ENCODE measurements at places on chromosomes 11 and 22.

DNA sequence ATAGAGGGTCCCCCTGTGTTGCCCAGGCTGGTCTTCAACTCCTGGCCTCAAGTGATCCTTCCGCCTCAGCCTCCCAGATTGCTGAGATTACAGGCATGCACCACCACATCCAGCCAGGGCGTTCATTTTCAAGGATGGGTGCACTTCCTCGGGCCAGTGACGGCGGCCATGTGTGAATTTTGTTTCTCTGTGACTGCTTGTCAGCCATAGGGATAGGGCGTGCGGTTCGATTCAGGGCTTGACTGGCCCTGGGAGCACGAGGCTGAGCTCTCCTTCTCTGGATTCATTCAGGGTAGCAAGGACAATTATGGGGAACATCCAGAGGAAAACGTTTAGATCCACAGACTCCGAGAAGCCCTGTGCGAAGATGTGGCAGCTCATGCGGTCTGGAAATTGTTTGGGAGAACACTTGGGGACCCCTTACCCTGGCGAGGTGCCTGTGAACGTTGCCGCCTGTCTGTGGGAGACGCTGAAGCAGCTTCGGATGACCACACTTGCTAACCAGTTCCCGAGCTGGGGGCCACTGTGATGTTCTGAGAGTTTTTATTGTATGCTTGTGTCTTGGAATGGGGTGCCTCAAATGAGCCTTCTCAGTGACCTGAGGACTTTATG, 2.9 kb downstream of the PTDSS2 start:
- DNase-seq, result no peak

GRCh38 chr11:9112075-9112474, 20.7 kb upstream of the SCUBE2 start:
- DNase-seq, result no peak

- DNase-seq, result no peak
These were observed 35.1 kb downstream of the MPPED1 start for GRCh38 chr22:43446916-43447315.

- no peak for DNase-seq
These were observed 111.0 kb upstream of the APOA1 start for GRCh38 chr11:116948391-116948790.

GRCh38 chr11:33234397-33235190, 22.6 kb upstream of the HIPK3 start:
- no peak for DNase-seq

DNA sequence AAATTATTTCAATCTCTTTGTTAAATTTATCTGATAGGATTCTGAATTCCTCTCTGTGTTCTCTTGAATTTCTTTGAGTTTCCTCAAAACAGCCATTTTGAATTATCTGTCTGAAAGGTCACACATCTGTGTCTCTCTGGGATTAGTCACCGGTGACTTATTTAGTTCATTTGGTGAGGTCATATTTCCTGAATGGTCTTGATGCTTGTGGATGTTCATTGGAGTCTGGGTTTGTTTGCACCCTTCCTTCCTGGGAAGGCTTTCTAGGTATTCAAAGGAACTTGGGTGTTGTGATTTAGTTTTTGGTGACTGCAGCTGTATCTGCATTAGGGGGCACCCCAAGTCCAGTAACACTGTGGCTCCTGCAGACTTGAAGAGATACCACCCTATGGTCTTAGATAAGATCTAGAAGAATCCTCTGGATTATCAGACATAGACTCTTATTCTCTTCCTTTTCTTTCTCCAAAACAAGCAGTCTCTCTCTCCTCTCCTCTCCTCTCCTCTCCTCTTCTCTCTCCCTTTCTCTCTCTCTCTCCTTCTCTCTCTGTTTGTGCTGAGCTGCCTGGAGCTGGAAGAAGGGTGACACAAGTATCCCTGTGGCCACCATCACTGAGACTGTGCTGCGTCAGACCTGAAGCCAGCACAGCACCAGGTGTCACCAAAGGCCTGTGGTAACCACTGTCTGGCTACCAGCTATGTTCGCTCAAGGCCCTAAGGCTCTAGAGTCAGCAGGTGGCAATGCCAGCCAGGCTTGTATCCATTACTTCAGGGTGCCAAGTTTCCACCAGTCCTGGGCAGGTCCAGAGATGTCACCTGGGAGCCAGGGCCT, 3.3 kb upstream of the HEPN1 start:
- DNase-seq, result no peak

- DNase-seq, result no peak
These were observed 22.9 kb downstream of the SYTL2 start for GRCh38 chr11:85787809-85788760.

DNA sequence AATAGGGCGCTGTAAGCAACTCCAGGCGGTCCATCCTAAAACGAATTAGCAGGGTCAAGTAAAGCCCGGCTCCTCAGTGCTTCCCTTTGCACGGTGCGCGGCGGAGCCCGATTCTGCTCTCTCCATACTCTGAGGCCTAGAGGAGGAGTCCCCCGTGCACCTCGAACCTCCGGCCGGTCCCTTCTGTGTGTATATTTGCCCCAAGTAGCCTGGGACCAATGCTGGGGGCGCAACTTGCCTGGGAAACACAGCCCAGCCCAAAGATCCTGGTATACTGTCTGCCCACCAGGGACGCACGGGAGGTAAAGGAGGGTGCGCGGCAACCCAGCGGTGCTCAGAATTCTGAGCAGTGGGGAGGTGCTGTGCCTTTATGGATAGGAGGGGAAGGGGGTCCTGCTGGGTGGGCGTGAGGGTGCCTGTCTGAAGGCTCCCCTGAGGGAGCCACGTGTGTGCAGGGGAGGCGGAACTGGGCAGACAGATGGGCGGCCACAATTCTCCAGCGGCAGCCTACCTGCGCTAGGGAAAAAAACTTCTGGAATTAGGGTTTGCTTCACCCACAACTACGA, 4.8 kb upstream of the TBX1 start:
- DNase-seq, result no peak

DNA sequence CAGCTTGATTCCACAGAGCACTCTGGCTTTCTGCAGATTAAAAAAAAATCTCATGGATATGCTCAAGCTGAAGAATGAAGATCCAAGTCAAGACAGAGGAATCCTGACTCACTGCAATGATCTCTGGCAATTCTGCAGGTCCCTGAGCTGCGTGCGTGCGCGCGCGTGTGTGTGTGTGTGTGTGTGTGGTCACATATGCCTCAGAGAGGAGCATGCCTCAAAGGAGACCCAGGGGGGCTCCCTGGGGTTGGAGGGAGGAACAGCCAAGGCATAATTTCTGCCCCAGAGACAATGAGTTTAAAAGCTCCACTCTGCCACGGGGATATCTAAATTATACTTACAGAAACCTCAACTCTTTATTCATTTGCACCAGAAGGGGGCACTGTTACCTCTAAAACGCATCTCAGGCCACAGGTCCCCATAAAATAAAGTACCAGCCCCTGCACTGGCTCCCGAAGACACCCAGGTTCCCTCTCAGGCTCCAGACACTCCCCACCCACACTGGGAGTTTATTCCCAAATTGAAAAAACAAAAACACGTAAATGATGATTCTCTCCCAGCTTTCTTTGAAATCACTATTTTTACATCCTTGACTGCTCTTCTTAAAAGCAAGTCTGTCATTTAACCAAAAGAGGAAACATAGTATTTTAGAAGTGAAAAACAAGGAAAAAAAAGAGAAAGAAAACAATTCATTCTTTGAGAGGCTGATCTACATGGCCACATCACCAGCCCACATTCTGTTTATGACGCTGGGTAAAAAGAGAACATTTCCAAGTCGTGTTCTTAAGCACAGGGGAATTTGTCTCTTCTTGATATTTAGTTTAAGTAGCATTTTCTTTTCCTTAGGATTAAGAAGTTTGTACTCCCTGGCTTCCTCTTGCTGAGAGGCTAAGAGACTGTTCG, 401.0 kb downstream of the LARGE1 start:
- DNase-seq, result no peak

DNA sequence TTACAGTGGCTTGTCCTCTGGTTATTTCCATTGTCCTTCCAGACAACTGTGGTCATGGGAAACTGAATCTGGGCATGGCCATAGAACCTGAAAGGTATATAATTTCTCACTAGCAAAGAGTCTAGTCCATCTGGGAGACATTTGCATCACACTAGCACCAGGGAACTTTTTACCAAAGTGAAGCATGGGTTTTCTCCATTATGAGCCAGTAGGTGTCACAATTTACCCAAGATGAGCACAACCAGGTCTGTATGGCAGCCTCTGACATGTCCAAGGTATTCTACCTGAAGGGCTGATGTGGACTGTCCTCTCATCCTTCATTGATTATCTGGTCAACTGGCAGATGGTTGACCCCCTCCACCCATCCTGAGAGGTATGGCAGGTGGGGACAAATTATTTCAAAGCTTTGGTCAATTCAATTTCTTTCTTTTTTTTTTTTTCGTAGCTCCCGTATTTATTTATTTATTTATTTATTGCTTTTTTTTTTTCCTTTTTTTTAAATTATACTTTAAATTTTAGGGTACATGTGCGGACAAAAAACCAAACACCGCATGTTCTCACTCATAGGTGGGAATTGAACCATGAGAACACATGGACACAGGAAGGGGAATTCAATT, 425.9 kb downstream of the TMEM135 start:
- no peak for DNase-seq

DNA sequence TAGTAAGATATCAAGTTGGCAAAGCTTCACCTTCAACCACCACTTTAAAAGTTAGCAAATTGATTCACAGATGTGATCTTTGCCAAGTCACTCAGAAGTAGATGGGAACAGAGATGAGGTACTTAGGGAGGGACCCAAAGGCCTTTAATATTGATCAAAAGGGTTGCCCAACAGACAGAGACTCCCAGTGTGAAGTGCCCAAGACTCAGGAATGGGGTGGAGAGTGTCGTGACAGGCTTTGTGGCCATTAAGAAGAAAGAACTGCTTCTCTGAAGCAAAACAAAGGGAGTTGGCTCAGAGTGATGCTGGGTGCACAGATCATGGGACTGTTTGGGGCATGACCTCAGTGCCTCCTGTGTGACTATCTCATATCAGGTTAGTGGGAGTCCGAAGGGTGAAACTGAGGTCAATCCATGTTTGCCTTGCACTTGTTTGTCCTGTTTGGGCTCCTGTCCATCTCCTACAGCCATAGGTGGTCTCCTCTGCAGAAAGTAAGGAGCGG, 132.3 kb downstream of the APIP start:
- no peak for DNase-seq

DNA sequence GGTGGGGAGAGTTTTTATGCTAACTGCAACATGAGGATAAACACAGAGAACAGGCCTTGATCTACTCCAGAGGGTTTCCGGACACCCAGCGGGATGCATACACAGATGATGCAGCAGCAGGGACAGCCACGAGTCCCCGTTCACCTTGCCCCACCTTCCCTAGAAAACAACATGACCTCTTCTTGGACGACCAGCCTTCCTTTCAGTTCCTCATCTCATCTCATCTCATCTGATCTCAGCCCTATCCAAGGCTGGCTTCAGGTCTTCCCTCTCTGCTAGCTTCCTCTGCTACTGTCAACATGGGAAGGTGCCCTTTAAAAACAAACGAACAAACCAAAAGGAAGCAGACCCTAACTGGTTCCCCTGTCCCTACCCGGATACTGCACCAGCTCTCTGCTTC, 1356.2 kb downstream of the TBC1D22A start:
- DNase-seq, result no peak

GRCh38 chr22:26718905-26719304, 61.5 kb downstream of the MIAT start:
- DNase-seq, result no peak

DNA sequence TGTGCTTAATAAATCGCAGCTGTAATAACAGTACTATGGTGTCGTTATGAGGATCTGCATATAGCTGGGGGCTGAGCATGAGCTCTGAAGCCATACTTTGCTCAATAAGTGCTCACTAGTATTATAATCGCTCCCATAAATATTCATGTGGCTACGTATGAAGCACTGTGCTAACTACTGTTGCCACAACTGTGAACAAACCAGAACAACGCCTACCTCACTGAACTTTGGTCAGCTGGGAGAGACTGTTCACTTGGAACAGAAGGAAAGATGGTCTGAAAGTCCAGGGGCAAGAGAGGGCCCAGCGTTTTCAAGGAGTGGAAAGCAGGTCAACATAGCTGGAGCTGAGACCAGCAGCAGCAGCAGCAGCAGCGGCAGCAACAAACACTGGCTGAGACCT, 141.6 kb downstream of the EFCAB6 start:
- no peak for DNase-seq

GRCh38 chr11:64542172-64543125, 48.6 kb upstream of the SLC22A12 start:
- DNase-seq, result no peak

GRCh38 chr22:40443732-40444131, 73.3 kb downstream of the SGSM3 start:
- DNase-seq, result no peak

DNA sequence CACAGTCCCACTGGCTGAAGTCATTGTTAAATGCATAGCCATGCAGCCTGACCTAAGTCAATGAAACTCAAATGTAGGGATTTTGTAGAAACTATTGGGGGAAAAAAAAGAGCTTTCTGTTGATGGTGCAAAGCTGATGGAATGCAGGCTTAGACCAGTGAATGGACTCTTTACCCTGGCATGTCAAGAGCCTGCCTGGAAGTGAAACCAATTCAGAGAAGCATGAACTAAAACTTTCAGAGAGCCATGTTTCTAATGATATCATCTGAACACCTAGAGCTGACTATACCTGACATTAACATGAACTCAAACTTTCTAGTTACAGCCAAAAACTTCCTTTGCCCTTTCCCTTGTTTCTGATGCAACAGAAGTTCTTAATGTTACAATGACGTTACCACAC, 89.0 kb downstream of the APIP start:
- DNase-seq, result no peak

GRCh38 chr11:93563857-93564256, 20.7 kb upstream of the SMCO4 start:
- no peak for DNase-seq

DNA sequence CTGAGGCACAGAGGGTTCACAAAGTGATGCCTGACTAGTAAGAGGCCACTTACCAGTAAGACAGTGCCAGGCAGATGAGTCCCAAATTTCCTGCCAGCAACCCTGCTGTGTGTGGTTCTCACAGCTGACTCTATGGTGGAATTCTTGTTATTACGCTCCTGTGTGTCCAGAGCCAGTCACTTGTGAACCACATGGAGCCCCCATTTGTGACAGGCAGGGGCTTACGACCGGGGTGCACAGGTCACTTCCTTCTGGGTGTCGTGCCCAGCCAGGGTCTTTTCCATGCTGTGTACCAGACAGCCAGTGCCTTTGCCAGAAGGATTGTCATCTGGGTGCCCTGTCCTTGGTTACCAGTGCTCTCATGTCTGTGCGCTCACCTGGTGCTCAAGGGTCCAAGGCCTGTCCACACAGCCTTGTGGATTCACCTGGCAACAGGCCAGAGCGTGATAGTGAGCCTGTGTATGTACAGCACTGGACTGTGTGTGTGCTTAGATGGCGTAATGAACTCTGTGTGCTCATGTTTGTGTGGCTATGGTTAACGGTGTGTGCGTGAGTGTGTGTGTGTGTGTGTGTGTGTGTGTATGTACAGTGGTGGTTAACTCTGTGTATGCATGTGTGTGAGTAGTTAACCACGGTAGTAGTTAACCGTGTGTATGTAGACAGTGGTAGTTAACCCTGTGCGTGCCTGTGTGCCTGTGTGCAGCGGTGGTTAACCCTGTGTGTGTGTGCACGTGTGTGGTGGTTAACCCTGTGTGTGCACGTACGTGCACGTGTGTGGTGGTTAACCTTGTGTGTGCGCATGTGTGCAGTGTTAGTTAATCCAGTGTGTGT, 18.6 kb downstream of the GRAMD4 start:
- DNase-seq, result no peak

- no peak for DNase-seq
These were observed 171.7 kb downstream of the DDX10 start for GRCh38 chr11:108836541-108836940.

- DNase-seq, result no peak
These were observed 221.2 kb downstream of the MN1 start for GRCh38 chr22:27580311-27580897.

GRCh38 chr22:43439368-43440103, 27.7 kb downstream of the MPPED1 start:
- no peak for DNase-seq

Measured in CD4-positive, alpha-beta T cell treated with Interleukin-15 for 4 hours (primary cell).